ENCODE measurements at places on chromosomes 4 and X.

DNA sequence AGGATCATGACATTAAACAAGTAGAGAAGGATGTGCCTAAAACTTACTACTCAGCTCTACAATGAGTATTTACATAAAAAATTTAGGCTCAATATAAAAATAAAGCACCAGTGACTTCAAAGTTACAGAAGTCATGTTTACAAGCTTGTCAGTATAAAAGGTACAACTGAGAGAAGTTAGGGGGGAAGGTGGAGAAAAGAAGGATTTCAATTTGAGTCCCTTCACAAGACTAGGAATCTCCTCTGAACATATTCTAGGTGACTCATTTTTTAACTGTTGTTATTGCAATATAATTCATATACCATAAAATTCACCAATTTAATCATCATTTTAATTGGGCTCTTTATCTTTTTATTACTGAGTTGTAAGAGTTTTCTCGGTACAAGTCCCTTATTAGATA, 26.9 kb downstream of the FRYL start:
- no peak for DNase-seq

GRCh38 chrX:18861511-18861910, 122.4 kb downstream of the PHKA2 start:
- no peak for DNase-seq

- DNase-seq = no peak
These were observed 16.0 kb downstream of the CRLF2 start for GRCh38 chrX:1196436-1196835.

DNA sequence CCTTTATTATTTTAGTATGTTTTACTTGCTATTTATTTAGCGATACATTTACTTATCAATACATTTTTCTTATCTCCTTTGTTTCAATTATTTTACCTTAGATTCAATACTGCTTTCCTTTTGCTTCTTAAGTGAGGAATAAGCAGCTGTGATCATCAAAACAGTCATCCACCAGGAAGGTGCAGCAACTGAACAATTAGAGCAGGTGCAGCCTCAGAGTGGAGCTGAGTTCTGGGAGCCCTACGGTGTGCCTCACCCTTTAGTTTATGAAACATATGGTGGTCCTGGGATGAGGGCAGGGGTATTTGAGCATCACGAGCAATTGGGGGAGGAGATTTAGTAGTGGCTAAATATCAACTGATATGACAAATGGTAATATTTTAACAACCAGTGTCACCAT, 111.0 kb downstream of the FRYL start:
- DNase-seq = no peak

- DNase-seq = no peak
These were observed 581.8 kb downstream of the NLGN4X start for GRCh38 chrX:5646818-5647217.

- DNase-seq = peak; percentile 10
These were observed 518 bp downstream of the PRDM8 start for GRCh38 chr4:80197601-80198440.

GRCh38 chr4:53557669-53558064, 33.6 kb downstream of the LNX1 start:
- DNase-seq = no peak

DNA sequence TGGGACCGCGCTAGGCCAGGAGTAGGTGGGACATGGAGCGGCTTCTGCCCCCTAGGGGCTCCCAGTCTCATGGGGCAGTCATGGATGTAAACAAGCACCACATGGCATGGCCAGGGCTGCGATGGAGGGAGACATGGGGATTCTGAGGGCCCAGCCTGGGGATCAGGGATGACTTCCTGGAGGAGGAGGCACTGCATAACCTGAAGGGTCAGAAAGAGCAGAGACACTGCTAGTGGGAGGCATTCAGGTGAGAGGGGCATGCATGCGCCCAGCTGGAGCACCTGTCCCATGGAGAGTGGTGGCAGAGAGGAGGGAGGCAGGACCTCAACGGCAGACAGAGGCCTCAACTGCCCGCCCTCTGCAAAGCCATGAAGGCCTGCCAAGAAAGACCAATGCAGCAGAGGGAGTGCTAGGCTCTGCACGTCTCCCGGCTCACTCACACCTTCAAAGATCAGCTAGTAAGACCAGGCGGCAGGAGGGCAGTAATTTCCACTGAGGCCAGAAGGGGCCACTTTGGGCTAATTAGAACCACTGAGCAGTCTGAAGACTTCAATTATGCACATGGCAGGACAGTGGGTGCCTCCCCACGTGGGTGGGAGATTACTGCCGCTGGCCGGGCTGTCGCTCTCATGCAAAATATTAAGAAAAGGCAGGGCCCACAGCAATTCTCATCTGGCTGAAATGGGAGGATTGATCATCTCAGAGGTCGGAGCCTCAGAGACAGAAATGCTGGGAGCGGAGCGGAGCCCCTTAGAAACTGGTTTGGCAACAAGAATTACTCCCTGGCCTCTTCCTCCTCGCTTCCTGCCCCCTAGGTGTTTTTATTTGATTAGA, 69.6 kb downstream of the PPP2R2C start:
- no peak for DNase-seq

DNA sequence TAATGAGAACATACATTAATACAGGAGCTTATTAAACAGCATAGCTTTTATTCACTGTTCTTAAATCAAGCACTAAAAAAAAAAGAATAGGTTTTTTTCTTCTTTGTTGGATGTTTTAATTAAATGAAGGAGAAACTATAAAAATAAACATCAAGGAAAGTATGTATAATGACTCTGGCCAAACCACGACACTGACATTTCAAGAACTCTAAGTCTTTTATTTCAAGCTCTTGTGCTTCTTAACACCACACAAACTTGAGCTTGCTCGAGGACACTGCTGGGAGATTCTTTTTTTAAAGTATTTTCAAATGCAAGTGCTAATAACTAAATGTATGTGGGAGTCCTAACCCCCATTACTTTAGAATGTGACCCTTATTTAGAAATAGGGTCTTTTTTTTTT, 204.9 kb upstream of the PPARGC1A start:
- DNase-seq = no peak

DNA sequence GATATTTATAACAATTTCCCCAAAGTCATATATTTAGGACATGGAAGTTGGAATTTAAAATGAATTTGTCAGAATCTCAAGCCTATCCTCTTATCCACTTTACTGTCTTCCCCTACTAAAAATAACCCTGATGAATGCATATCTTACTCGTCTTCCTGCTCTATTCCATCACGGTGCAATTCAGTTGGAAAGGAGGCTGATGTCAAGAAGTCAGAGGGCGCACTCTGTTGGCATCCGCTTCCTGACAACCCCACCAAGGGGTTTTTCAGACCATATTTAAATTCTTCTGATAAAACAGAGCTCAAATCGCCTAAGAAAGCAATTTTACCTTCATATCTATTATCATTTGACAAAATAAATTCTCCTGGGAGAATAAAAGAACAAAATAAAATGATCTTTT, 233.5 kb downstream of the ARHGAP24 start:
- no peak for DNase-seq

GRCh38 chr4:46953564-46953963, 39.8 kb downstream of the GABRA4 start:
- DNase-seq = no peak

All from fibroblast of pulmonary artery (primary cell).